ENCODE measurements at places on chromosomes 12 and 14.

- peak; percentile 31 for DNase-seq
Observed at GRCh38 chr14:90903101-90903500, 86.9 kb upstream of the TTC7B start.

DNA sequence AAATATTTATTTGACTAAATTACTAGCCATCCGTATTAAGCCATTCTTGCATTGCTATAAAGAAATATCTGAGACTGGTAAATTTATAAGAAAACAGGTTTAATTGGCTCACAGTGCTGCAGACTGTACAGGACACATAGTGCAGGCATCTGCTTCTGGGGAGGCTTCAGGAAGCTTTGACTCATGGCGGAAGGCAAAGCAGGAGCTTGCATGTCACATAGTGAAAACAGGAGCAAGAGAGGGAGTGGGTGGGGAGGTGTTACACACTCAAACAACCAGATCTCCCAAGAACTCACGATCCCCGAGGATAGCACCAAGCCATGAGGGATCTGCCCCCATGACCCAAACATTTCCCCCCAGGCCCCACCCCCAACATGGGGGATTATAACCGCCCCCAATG, 26.7 kb upstream of the RAB21 start:
- no peak for DNase-seq

DNA sequence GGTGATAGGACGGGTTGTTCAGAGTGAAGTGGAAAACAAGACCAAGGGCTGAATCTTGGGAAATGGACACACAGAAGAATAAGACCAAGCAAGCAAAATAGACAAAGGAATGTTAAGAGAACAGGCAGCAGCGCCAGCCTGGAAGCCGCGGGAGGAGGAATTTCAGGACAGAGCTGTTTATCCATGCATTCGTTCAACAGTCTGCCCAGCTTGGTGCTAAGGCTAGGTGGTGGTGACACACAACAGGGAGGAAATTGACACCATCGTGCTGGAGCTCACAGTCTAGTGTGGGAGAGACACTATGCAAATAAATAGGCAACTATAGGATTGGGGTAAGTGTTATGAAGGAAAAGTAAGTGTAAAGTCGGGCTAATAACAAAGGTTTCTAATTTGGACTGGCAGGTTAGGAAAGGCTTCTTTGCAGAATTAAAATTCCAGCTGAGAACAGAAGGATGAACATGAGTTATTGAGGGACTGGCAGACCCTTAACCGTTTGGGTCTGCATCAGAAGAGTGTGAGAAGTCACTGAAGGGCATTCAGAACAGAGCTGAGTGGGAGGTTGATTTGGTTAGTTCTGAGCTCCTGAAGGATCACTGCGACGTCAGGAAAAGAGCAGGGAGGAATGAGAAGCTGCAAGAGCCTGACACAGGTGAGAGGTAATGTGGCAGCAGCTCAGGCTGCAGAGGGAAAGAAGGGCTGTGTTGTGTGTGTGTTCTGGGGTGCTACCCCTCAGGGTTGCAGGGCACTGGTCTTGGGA, 242.6 kb upstream of the FKBP4 start:
- DNase-seq = no peak

DNA sequence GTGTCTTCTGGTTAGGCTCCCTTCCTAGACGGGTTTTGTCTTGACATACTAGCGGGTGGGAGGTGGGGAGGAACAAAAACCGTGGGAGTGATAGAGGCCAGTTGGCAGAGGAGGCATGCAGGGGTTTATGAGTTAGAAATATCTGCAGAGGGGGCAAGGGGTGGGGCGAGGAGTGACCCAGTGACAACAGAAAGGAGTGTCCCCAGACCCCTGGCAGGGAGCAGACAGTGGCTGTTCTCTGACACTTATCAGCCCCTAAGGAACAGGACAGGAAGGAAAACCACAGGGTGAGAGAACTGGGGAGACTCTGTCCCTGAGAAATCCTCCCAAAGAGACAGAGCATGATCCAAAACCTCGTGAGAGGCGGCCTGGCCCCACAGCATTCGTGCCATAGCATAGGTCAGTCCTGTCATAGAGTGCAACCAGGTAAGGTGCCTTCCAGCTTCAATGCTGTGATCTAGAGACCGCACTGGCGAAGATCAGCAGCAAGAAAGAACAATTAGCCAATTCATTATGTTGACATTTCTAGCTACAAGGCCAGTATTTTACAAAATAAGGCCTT, 141.4 kb downstream of the CRADD start:
- DNase-seq = no peak

DNA sequence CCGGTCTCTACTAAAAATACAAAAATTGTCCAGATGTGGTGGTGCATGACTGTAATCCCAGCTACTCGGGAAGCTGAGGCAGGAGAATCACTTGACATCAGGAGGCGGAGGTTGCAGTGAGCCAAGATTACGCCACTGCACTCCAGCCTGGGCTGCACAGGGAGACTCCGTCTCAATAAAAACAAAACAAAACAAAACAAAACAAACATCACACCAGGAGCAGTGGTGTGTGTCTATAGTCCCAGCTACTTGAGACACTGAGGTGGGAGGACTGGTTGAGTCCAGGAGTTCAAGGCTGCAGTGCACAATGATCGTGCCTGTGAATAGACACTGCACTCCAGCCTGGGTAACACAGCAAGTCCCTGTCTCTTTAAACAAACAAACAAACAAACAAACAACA, 89.5 kb upstream of the HECTD1 start:
- DNase-seq = no peak

GRCh38 chr14:79829405-79830166, 381.7 kb downstream of the DIO2 start:
- no peak for DNase-seq

DNA sequence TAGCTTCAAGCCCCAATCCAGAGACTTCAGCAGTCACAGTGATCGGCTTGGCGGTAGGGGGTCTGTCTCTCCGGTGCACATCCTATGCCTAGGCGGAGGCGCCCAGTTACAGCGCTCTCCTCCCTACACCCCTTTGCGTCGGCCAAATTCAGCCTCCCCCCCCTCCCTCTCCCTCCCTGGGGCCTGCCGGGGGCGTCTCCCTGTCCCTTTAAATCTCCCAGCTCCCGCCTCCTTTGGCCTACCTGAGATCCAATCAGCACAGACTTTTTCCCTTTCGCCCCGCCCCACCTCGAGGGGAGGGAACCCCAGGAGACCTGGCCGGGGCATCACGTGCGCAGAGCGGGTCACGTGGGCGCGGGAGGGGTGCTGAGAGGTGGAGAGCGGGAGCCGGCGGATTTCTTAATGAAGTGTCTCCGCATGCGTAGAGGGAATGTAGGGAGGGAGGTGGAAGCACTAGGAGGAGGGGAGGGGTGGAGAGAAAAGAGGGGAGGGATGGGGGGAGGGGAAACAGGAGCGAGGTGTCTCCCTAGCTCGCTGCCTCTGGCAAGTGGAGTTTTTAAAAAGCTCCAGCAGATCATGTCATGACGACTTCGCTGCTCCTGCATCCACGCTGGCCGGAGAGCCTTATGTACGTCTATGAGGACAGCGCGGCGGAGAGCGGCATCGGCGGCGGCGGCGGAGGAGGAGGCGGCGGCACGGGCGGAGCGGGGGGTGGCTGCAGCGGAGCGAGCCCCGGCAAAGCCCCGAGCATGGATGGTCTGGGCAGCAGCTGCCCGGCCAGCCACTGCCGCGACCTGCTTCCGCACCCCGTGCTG, at the start of gene HOXC13:
Gene HOXC13, plus strand, starts transcription at position 506 of the 815 bp plus-strand sequence. Its CDS starts 76 bp downstream, at position 582.
- no peak for DNase-seq

- DNase-seq = no peak
Observed at GRCh38 chr12:15265875-15266274, 44.7 kb upstream of the RERG start.

- no peak for DNase-seq
Observed at GRCh38 chr12:3540387-3540990, 49.5 kb downstream of the PRMT8 start.

- no peak for DNase-seq
Observed at GRCh38 chr12:131102991-131103668, 149.4 kb downstream of the ADGRD1 start.

GRCh38 chr12:49232940-49233841, 31.7 kb upstream of the TUBA1C start:
- no peak for DNase-seq

- DNase-seq = no peak
Observed at GRCh38 chr12:100675432-100675831, 101.9 kb downstream of the GAS2L3 start.

GRCh38 chr12:12903642-12904609, 12.6 kb downstream of the GPRC5A start:
- no peak for DNase-seq

- DNase-seq = peak; percentile 18
Observed at GRCh38 chr14:106694638-106695393, 1168.4 kb downstream of the TMEM121 start.

DNA sequence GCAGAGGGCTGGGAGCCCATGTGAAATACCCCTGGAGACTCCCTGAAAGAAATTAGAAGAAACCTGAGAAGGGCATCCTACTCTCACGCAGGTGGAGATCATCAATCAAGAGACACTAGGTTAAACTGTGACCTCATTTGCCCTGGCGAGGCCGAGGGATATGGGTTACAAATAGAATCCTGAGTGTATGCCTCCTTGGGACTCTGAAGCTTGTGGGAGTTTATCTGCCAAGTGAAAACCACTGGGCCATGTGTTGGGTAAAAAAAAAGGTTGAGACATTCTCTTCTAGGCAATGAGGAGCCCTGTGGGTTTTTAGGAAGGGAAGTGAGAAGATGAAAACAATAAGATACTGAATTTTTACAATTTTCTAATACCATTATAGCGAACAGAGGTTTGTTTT, 160.7 kb upstream of the ARID2 start:
- no peak for DNase-seq

DNA sequence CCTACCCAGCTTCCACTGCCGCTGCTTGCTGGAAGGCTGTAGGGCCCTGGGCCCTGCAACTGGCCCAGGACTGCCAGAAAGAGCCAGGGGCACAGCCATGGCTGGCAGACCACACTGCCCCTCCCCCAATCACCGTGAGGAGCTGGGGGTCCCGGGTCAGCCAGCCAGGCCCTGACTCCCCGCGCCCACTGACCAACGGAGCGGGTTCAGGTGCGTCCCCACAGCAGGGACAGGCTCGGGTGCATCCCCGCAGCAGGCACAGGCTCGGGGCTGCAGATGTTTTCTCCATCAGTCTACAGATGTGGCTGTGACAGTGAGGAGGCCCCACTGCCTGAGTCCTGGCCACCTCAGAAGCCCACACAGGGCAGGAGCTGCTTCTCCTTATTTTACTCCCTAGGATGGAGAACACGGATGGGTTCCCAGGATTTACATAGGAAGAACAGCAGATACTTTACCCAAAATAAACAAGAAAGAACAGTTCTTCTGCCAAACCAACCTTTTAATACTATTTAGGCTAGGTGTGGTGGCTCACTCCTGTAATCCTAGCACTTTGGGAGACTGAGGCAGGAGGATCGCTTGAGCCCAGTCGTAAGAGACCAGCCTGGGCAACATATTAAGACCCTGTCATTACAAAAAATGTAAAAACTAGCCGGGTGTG, 61.1 kb downstream of the TESC start:
- DNase-seq = no peak

DNA sequence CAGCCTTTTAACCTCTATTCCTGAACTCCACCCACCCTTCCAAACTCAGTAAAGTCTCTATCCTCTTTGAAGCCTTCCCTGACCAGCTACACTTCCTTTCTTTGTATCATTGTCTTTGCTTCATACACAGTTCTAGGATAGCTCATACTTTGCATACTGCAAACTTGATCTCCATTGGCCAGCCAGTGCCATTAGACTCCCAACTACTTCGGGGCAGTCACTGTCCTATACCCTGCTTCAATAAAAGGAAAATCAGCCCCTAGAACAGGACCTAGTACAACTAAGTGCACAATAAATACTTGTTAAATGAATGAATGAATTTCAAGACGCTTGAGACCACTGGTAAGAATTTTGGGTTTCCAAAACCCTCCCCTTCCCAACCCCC, 521 bp upstream of the PIP4K2C start:
- no peak for DNase-seq

- no peak for DNase-seq
Observed at GRCh38 chr12:105928436-105928835, 210.3 kb downstream of the NUAK1 start.

GRCh38 chr14:36996857-36997590, 175.4 kb downstream of the SLC25A21 start:
- no peak for DNase-seq

DNA sequence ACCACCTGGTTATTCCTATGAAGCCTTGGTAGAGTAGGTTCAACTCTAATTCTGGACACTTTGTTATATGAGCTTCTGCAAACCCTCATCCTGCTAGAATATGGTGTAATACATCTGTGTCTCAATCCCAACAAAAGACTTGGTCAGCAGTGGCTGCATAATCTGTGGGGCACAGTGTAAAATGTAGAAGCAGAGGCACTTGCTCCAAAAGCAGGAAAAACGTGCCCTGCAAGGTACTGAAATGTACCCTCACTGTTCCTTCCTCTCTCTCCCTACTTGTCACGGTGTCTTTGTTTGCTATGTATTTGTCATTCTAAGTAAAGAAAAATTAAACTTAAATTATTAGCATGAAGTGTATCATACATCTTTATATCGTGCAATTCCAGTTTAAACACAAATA, 267.9 kb downstream of the BCL11B start:
- DNase-seq = no peak

- no peak for DNase-seq
Observed at GRCh38 chr14:81164167-81164774, 56.5 kb downstream of the GTF2A1 start.

- no peak for DNase-seq
Observed at GRCh38 chr14:23384364-23385080, 7.7 kb downstream of the CMTM5 start.

DNA sequence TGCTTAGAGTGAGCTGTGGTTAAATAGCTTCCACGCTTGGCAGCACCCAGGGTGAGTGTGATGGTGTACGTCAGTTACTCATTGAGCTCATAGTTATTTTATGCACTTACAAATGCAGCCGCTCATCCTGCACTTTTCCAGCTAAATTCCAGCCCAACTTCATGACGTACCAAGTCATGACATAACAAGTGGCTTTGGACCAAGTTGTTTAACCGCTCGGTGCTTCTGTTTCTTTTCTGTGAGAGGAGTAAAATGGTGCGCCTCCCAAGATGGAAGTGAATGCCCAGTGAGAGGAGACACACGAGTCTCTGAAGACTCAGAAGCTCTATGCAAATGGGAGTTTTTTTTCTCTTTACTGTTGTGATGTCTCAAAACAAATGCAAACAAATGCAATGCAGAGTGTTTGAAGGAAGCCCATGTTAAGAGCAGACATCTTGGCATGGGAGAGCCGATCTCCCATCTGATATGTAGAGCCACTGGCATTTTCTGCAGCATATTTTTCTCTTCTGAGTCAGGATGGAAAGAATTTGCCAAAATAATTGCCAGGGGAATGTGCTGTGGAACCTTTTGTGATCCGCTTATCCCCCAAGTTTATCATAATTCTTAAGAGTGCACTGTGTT, 72.2 kb downstream of the FBXW8 start:
- no peak for DNase-seq
